ENCODE measurements at places on chromosomes 7 and 10.

DNA sequence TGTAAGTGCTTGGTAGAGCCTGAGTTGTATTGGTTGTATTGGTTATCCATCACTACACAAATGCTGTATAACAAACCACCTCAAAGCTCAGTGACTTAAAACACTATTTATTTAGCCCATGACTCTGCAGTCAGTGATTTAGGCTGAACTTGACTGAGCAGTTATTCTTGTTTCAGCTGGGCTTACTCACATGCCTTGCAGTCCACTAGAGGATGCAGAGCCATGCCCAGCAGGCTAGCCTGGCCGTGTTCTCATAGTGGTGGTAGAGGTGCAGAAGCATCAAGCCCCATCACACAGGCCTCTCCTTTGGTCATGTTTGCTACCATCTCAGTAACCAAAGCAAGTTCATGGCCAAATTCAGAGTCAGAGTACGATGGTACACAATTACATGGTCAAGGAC, 43.9 kb downstream of the LUC7L2 start:
- DNase-seq: no peak

- no peak for DNase-seq
Measured at GRCh38 chr10:95530029-95530428, 31.1 kb downstream of the SORBS1 start.

DNA sequence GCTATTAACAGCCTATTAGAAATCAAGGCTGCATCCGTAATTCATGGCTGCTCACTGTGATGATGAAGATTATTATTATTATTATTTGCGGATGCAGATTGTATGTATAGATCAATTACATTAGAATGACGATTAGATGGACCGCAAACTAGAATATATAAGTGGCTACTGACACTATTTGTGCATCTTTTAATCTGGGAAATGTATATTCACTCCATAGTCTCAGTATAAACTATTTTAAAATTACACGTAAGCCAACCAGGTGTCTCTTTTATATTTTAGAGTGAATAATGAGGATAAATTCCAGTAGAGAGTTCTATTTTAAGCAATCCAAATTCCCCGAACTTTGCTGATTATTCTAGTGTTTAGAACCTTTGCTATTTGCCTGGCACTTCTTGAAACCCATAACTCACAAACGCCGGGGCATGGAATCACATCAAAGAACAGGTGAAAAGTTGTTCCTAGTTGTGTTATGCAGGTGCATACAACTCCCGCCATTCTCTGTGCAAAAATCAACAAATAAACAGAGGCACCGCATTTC, 509 bp upstream of the ING3 start:
- no peak for DNase-seq

DNA sequence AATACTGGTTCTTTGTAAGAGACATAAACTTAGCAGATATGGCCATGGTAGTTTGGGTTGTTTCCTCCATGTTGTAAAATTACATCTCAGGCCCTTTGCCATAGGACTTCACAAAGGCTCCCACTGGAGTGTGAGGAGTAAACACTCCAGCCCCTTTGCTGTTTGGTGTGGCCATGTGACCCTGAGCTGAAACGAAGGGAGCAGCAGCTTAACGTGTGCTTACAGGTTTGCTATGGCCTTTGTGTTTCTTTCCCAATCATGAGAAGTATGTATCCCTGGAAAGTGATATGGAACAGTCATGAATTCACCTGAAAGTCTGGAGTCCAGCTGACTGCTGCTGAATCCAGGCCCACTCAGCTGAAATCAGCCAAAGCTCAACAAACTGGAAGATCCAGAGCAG, 23.8 kb upstream of the SFTPA1 start:
- DNase-seq: no peak

GRCh38 chr10:125355657-125356056, 195.3 kb upstream of the CTBP2 start:
- no peak for DNase-seq

GRCh38 chr7:14604606-14605005, 297.9 kb downstream of the DGKB start:
- no peak for DNase-seq

GRCh38 chr10:17733620-17734019, 18.4 kb upstream of the TMEM236 start:
- no peak for DNase-seq

GRCh38 chr7:156614434-156615264, 25.9 kb upstream of the RNF32 start:
- DNase-seq: no peak

DNA sequence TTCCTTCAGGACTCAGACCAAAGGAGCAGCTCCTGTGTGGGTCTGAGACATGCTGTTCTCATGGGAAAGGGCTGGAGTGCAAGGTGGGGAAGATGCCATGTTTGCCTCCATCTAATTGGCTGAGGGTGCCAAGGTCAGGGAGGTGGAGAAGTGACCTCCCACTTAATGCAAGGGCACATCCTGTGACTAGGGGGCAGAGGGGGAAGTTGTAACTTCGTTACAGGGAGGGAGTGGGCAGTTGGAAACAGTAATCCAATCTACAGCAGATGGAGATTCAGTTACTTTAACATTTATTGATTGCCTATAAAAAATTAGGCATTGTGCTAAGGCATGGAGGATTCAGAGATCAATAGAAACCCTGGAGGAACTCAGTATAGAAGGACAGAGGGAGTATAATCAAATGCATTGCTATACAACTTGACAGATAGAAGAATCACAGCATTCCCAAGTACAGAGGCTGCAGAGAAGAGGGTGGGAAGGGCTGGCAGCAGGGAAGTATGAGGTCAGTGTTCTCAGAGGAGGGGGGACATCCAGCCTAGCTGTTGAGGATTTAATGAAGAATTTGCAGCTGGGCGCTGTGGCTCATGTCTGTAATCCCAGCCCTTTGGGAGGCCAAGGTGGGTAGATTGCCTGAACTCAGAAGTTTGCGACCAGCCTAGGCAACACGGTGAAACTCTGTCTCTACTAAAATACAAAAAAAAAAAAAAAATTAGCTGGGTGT, 75.9 kb downstream of the CCNY start:
- no peak for DNase-seq

GRCh38 chr7:100983451-100984187, 14.3 kb downstream of the MUC12 start:
- DNase-seq: no peak

- DNase-seq: no peak
Measured at GRCh38 chr7:16918288-16918895, 36.6 kb upstream of the AGR3 start.

GRCh38 chr7:18450019-18450418, 45.5 kb upstream of the HDAC9 start:
- DNase-seq: no peak

GRCh38 chr7:94241402-94241925, 153.2 kb upstream of the COL1A2 start:
- no peak for DNase-seq

GRCh38 chr10:65017523-65017922, 1496.3 kb downstream of the REEP3 start:
- no peak for DNase-seq

GRCh38 chr10:60679388-60679990, 98.8 kb upstream of the CDK1 start:
- DNase-seq: no peak

GRCh38 chr10:80415734-80416478, 7.6 kb downstream of the PRXL2A start:
- no peak for DNase-seq

GRCh38 chr10:36163827-36164226, 521.7 kb upstream of the FZD8 start:
- DNase-seq: no peak

DNA sequence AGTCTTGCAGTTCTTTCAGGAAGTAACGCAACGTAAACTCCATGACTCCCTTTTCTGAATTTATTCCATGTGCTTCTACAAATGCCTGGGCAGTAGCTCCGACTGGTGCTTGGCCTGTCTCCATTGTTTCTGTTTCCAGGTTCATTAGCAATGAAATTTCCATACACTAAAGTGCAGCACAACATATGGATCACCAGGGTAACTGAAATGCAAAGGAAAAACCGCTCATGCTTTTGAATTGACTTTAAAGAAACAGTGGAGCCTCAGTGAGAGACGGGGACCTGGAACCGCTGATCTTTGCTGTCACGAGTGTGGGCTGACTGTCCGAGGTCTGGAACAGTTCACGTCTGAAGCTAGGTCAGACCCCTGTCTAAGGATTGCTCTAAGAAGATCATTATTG, 126.5 kb upstream of the IGFBP3 start:
- DNase-seq: no peak

- no peak for DNase-seq
Measured at GRCh38 chr7:31958226-31958625, 112.0 kb downstream of the PDE1C start.

DNA sequence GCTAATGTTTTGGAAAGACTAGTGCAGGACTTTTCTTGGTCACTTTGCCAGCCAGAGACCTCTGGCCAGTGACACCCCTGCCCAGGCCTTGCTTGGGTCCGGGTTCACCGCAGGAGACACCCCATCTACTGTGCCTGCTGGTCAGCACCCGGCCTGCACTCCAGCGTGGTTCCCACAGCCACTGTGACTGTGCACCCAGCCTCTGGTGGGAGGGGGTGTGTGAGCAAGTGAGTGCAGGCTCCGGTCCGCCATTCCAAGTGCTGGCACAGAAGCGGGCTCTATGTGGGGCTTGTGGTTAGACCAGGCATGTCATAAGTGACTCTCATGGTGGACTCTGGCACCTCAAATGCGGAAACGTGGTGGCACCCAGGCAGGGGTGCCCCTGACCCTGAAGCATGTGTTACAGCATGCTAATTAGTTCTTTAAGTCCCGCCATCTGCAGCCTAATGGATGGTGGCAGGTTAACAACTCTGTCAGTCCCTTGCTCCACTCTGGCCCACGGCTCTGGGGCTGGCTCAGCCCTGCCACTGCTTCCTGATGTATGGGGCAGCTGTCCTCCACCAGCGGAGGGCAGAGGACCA, 311.9 kb upstream of the HGF start:
- no peak for DNase-seq

GRCh38 chr7:105875505-105875904, 894 bp downstream of the ATXN7L1 start:
- no peak for DNase-seq

GRCh38 chr10:3213758-3214515, 41.4 kb upstream of the PITRM1 start:
- no peak for DNase-seq

DNA sequence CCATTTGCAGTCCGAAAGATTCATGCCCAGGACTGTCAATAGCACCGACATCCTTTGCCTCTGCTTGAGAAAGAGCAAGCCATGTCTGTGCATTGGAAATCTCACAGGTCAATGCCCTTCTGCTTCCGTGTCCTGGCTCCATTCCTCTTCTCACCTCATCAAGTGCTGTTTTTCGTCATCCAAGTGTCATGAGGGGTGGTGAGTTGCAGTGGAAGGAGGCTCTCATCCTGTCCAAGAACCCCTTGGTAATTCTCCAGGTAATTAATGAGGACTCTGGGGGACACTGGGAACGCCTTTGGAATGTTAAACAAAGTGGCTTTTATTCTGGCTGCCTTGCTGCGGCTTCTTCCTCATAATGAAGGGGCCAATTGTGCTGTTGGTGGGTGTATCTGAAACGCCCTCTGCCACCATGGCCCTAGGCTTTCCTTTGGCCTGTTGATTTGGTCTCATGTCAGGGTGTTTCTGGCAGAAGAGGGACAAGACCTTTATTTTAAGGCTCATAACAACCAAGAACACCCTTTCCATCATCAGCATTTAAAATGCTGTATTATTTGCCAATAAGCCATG, 57.7 kb downstream of the PPP1R3C start:
- DNase-seq: no peak

DNA sequence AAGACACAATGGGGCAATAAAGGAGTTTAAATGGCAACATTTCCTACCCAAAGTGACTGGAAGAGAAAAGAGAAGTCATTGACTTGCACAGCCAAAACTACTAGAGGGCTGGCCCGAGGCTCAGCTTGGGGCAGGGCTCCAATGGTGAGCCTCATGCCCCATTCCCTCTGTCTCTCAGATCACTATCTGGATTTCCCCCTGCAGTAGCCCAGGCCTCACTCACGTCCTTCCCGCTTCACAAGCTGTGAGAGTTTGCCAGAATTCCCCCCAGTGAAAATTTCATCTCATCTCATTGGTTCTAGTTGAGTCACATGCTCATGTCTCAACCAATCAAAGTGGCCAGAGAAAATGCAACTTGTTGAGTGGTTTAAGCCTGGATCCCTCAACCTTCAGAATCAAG, 181.3 kb downstream of the WDR11 start:
- no peak for DNase-seq

GRCh38 chr10:100004805-100005510, 4.8 kb downstream of the DNMBP start:
- DNase-seq: no peak

- peak; percentile 51 for DNase-seq
Measured at GRCh38 chr7:157339777-157340677, 3.2 kb downstream of the DNAJB6 start.

GRCh38 chr10:123043409-123043925, 34.7 kb downstream of the ACADSB start:
- DNase-seq: peak; percentile 12

DNA sequence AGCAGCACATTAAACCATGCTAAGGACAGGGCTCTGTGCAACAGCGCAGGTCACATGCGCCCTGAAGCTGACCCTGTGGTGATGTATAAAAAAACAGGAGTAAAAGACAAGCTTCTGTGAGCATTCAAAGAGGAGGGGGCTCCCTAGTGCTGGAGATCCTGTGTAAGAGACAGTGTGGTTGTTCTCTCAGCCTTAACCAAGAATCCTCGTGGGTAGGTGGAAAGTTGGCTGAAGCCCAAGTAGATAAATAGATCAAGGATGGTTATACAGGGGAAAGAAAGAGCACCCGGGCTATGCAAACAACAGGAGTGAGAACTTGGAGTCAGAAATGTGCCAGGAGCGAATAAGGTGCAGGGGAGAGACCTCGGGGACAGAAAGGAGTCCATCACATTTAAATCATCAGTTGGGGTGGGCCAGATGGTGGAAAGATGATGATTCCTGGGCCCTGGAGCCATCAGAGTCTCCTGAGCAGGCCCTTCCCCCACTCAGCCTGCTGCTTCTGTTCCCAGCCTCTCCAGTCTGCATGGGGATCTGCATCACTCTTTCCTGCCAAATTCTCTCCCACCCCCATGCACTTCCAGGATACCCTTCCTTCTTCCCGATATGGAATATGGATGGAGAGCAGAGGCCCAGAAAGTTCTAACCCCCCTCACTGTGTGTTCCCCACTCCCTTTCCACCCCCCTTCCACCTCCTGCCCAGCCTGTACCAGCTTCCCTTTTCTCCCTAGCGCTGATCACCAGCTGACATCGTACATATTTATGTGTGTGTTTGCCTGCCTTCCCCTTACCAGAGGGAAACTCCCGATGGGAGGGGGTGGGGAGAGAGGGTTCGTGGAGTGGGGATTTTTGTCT, 78.1 kb upstream of the PRR15 start:
- no peak for DNase-seq

DNA sequence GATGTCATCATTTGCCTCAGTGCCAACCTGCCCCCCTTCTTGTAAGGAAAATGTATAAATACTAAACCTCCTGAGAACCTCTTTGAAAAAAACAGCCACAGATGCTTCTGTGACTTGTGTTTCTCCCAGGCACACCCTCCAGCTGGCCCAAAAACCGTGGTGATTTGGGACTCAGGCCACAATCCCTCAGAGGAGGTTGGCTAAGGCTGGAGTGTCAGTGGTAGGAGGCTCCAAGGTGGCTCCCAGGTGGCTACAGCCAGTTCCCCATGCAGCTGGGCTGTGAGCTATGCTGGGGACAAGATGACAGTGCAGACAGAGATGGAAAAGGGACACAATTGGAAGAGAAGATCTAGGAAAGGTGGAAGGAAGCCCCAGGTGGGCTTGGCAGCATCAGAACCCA, 104.7 kb downstream of the CPXM2 start:
- DNase-seq: no peak
